ENCODE measurements at places on chromosomes 12 and 14.
A peak's percentile ranks its signal among the peaks of the same experiment; 100 is the strongest.

DNA sequence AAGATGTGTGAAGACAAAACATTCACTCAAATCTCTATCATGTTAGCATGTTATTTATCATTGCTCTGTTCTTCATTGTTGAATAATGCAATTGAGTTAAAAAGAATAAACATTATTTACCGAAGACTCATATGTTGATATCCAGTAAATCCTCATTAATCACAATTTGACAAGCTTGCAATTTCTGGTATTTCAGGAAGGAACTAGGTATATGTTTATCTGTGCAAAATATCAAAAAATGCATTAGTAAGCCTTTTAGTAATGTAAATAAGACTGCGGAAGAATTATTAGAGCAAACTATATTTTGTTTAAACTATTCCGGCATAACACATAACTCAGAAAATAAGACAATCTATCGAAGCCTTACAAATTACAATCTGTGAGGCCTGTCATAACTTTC lies 222.7 kb upstream of the NOVA1 start:
- no peak for DNase-seq

- no peak for DNase-seq
Measured at GRCh38 chr12:13631873-13632272, 349.5 kb downstream of the GRIN2B start.

DNA sequence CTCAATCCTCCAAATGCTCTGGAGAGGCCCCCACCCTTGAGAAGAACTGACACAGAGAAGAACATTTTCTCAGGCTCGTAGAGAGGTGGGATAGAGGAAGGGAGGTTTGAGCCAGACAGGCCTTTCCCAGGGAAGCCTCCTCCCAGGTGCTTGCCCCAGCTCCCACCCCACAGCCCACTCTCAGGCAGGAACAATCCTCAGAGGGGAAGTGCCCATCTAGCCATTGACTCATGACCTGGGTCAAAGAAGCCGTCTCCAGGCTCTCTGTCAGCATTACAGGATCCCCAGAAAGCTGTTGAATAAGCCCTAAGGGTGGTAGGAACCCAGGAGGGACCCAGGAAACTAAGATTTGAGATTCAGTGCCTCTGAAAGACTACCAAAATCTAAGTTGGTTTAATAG lies 3.8 kb downstream of the AQP6 start:
- DNase-seq = no peak

GRCh38 chr12:12503384-12504078 lies 59.1 kb downstream of the DUSP16 start:
- peak; percentile 24 for DNase-seq

GRCh38 chr12:82015623-82016347 lies 256.6 kb upstream of the PPFIA2 start:
- no peak for DNase-seq

- no peak for DNase-seq
Measured at GRCh38 chr12:41856228-41856627, 288.4 kb downstream of the GXYLT1 start.

DNA sequence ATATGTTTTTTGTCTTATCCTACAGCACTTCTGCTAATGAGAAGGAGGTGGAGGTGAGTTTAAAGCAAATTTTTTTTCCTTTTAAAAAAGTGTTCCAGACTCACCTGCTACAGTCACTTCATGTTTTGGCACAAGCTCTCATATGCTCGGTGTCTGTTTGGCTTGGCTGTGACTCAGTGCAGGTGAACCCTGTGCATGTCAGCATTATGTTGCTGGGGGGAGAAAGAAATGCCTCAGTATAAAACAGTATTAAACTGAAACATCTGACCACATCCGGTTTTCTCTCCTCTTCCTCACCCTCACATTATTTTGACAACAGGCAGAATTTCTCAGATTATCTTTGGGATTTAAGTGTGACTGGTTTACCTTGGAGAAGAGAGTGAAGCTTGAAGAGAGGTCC lies 105.2 kb downstream of the DNAI7 start:
- DNase-seq = no peak

DNA sequence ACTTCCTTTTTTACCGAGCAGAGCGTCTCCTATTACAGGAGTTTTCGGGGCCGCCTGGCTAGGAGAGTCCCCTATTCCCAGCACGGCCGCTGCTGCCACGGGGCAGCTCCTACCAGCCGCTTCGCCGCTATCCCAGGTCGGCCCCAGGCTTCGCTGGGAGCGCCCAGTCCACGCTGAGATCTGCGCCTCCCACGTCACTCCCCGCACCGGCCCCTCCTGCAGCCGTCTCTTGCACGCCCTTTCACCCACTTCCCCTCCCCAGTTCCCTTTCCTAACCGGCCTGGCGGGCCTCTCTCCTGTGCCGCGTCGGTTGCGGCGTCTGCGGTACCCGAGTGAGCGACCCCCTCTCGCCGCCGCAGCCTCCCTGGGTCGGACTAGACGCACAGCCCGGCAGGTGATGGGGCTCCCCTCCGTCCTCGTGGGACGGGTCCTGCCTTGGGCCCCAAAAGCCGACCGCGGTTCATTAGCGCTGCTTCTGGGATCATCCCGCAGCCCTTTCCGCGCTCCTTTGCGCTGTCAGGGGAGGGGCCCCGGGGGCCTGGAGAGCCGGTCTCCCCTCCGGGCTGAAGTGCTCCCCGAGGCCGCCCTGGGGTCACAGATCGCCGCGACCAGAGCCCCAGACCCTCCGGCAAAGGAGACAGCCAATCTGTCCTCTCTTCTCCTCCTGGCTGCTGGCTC lies 1318.4 kb downstream of the TMEM121 start:
- peak; percentile 45 for DNase-seq

DNA sequence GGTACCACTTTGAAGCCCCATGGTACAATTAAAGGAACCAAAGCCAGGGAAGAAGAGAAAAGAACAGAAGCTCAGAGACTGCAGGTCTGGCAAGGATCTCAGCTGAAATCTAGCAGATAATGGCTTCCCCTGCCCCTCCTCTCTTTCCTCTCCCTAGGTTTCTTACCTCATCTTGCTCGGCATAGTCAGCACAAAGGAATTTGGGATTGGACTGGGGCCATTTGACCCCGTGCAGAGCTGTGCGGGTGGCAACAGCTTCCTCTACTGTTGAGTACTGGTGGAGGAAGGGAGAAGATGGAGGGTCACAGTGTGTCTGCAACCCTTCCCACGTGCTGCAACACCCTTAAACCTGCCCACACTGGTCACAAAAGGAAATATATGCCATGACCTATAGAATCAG lies 4.7 kb upstream of the CDH24 start:
- DNase-seq = no peak

DNA sequence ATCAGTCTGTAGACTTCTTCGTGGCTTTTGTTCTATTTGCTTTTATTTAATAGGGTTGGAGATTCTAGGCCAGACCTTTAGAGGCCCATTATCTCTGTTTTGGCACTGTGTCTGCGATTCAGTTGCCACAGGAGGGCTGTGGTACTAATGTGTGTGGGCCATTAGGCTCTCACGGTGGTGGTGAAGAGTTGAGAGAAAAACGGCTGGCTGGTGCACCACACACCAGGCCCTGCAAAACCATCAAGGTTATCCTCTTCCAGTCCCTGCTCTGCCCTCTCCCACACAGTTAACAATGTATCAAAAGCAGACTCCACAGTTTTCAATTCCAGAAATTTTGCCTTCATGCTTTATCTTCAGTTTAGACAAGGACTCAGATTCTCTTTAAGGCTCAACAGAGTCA lies 97.7 kb downstream of the MYF5 start:
- DNase-seq = no peak

GRCh38 chr14:91205459-91205858 lies 39.0 kb downstream of the GPR68 start:
- no peak for DNase-seq

- DNase-seq = no peak
Measured at GRCh38 chr12:100576331-100577036, 3.0 kb downstream of the GAS2L3 start.

DNA sequence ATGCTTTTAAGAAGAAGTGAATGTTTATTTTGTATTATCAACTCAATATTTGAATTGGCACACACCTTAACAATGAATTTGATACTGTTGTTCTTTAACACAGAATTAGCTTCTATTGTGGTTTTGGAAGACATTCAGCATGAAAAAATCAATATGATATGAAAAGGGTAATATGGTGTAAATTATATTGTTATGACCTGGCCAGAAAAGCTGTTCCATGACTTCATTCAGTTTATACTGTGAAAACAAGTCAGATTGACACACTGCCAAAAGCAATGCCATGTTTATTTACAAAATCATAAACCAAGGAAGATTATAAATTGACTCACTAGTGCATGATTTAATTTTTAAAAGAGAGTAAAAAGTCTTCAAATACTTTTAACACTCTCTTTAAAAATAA lies 851.4 kb upstream of the SEL1L start:
- no peak for DNase-seq

- DNase-seq = no peak
Measured at GRCh38 chr12:23659131-23659530, 290.3 kb downstream of the SOX5 start.

DNA sequence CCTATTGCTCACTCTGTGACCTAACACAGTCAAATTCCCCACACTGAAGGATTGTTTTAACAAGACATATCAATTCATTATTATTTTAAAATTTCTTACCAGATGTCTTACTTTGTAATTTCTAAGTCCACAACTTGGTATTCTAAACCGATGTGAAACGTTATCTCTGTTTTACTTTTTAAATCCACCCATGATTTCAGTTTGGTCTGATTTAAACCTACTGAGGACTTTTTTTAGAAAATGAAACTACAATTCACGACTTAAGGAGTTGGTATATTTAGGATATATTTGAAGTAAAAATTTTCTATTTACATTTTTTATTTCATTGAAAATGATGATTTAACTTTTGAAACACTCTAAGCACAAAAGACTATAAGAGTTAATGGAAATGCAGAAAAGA lies 35.1 kb upstream of the GRIP1 start:
- DNase-seq = no peak

GRCh38 chr12:118498171-118498570 lies 121.8 kb downstream of the SUDS3 start:
- DNase-seq = no peak

DNA sequence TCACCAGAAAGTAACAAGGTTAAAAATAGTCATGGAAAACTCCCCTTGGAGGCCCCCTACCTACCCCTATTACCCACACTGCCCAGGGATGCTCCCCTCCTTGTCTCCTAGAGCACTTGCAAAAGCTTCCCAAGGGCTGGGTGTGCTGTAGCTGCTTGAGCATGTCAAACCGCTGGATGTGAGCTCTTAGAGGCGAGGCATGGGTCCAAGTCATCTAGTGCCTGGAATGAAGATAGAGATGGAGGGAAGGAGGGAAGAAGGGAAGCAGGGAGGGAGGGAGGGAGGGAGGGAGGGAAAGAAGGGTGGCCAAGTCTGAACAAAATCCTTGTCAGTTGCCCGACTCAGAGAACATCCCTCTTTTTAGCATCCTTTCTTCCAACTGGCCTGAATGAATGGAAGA lies 43.1 kb downstream of the LTBP2 start:
- no peak for DNase-seq

DNA sequence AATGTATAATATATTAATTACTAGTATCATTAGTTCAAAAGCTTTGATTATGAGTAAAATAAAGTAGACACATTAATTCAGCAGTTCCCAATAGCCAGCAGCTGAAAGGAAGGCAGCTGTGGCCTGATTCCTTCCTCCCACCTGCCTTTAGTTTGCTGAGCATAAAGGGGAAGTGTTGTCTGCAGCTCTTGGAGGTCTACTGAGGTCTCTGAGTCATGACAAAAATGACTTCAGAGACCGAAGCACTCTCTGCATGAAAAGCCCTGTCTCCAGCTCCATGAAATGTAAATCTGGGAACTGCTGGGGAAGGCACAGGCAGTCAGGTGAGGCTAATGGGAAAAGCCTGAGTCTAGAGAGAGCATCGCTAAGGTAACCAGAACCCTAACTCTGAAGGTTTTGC lies 165.4 kb downstream of the NRXN3 start:
- DNase-seq = no peak

DNA sequence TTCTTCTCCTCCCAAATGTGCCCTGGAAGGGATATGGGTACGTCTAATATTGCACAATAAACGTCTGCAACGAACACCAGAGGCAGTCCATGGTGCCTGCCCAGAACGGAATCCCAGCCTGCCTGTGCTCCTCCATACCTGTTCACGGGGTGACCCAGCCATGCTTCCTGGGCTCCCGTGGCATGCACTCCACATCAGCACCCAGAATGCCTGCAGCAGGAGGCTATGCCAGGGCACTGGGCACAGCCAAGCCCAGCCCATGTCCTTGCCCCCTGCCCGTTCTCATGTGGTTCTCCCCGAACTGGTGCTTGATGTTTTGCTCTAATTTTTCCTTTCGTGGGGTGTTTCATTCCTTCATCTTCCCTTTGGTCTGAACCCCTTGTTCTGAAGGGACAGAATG lies 404.3 kb downstream of the BCL11B start:
- DNase-seq = no peak

All from effector memory CD4-positive, alpha-beta T cell (primary cell).